GM12864 (cell line): ENCODE measurements at places on chromosomes 4 and X.

DNA sequence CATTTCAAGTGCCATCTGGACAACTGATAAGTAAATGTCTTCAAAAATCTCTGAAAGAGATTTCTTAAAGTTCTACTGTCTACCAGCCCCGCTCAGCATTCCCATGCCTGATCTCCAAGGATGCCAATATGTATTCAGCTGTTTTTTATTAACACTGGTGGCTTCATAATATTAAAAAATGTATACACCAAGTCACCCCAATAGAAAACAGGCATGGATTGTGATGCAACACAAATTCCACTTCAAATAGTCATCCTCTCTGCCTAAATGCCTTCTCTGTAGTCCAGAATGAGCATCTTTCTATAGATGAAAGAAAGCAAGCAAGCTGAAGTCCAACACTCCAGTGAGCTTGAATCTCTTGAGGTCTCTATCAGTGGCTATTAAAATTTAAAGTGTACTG, 152.2 kb upstream of the PPARGC1A start:
- no peak for DNase-seq

DNA sequence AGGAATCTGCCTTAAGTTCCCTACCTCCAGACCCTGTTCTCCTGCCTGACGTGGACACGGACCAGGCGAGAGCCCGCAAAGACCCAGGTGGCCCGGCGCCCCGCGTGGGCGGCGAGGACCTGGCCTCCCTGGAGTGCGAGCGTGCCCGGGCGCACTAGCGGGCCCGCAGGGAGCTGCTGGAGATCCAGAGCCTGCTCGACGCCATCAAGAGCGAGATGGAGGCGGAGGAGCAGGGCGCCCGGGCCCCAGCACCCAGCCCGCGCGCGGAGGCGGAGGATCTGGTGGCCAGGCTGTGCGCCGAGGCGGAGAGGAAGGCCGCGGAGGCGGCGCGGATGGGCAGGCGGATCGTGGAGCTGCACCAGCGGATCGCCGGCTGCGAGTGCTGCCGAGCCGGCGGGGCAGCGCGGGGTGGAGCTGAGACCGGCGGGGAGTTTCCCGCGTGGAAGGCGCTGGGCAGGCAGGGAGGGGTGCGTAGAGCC, 18.2 kb downstream of the MRFAP1 start:
- DNase-seq, result no peak

- DNase-seq, result no peak
Observed at GRCh38 chr4:38152721-38153386, 192.7 kb downstream of the PTTG2 start.

- no peak for DNase-seq
Observed at GRCh38 chr4:185742766-185743165, 69.2 kb downstream of the SORBS2 start.

DNA sequence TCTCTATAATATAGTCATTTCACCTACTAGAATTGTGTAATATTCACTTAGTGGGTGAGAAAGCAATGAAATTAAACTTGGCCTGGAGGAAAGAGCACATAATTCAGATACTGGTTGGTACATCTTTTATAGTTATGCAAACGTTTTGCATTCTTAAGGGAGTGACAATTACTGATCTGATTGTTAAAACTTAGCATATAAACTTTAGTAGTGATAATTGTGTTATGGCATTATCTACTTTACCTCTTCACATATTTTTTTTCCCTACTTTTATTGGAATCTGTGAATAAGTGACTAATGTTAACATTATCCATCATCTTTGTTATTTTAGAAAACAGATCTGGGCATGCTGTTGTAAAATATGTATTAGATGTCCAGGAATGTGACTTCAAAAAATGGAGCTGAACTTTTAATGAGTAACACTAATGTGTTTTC, 217.4 kb upstream of the GIMD1 start:
- no peak for DNase-seq
